ENCODE measurements at places on chromosomes 5 and 9.
A peak's percentile ranks its signal among the peaks of the same experiment; 100 is the strongest.

DNA sequence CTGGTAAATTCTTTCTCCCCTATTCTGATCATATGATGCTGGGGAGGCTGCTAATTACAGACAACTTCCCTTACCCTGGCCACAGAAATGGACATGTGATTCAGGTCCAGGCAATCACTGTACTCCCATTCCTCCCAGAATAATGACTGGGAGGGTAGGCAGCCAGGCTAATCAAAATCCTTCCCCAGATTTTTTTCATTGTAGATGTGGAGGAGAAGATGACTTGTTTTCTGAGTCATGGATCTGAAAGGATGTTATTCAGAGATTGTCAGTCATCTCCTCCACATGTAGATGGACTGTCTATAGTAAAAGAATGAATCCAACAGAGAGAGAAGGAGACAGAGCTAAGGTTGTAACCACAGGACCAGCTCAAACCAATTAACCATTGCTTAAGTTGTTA, 123.9 kb upstream of the PUM3 start:
- no peak for DNase-seq

GRCh38 chr9:103458826-103459225, 463.7 kb downstream of the CYLC2 start:
- DNase-seq, result no peak

DNA sequence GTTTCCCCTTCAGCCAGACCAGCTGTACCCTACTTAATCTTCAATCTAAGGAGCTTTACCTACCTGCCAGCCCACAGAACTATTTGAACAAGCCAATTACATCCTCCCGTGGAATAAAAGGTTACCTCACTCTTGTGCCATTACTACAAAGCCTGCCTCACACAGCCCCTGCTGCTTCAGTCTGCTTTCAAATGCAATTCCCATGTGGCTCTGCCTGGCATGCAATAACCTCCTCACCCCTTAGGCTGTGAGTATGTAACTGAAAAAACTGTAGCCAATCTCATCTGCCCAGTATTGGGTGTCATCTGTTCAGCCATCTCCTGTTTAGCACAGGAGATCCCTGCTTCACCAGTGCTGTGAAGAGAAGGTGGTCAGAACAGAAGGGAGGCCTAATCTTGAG, 6.1 kb upstream of the GCNT1 start:
- no peak for DNase-seq

- peak; percentile 28 for DNase-seq
Measured at GRCh38 chr5:127313847-127314473, 23.4 kb downstream of the MEGF10 start.

DNA sequence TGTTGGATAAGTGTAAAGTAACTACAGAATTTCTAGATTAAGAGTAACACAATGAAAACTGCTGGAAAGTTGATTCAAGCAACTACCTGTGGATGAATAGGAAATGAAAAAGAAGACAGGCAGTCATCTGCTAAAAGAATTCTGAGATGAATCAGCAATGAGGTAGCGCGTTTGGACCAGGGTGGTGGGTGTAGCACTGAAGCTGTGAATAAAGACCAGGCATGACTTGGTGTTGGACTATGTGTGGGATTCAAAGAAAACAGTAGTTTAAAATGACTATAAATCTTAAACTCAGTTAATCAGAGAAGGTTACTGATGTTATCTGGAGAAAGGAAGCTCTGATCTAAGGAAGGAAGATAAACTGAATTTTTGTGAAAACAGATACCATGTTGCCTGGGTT, 159.8 kb downstream of the FBN2 start:
- DNase-seq, result no peak

- no peak for DNase-seq
Measured at GRCh38 chr9:130207241-130207992, 35.2 kb downstream of the NCS1 start.

DNA sequence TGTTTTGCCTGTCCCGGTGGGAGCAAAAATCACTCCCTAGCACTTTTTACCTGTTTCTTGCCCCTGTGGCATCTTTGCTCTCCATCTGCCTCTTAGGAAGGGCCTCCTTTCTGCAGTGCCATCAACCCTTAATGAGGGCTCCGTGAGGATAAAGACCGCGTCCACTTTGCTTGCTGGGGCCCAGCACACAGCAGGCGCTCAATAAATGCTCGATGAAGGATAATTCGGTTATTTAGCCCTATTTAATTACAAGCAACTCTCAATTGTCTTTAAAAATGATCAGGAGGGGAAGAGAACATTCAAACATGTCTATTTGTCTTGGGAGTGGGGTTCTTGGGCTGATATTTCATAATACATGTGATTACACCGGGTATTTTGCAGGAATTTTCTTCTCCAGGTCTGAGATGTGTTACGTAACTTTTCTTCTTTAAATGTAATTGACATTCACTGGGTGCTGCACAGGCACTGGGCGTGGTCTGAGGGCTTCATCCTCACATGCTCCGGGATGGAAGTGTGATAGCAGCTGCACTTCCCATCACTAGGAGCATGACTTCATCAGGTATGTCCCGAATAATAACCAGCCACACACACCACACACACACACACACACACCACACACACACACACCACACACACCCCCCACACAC, 19.8 kb upstream of the NTNG2 start:
- DNase-seq, result no peak

DNA sequence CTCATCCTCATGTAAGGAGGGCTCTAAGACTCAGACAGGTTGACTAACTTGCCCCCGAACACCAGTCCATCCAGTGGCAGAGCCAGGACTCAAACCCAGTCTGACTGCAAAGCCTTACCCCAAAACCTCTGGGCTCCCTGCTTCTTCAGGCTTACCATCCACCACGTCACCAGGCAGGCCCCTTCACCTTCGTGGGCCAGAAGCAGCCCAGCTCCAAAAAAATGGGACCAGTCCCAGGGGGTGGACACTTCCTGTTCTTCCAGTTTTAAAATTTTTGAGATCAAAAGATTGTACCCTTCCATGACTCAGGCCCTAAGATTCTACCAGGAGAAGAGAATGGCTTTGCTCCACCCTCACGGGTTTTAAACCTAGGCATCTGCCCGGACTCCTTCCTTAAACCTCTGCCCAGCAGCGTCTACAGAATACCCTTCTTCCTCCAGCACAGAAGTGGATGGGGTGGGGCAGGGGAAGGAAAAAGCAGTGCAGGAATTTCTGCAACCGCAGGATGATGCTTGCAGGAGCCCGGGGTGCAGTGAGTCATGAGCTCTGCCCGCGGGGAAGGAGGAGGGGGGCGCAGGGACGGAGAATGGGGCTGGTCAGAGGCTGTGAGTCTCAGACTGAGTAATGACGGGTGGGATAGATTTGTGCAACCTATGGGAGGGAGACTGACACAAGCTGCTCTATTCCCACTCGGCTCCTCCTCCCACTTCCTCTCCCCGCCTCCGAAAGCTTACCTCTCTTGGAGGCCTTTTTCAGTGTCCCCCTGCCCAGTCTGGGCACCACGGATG, 50.4 kb upstream of the STXBP1 start:
- DNase-seq, result no peak
